H9 (cell line): ENCODE measurements at places on chromosomes 1 and 21.
A peak's percentile ranks its signal among the peaks of the same experiment; 100 is the strongest.

GRCh38 chr1:86503406-86504136 lies 34.8 kb downstream of the CLCA1 start:
- DNase-seq, result peak; percentile 74

DNA sequence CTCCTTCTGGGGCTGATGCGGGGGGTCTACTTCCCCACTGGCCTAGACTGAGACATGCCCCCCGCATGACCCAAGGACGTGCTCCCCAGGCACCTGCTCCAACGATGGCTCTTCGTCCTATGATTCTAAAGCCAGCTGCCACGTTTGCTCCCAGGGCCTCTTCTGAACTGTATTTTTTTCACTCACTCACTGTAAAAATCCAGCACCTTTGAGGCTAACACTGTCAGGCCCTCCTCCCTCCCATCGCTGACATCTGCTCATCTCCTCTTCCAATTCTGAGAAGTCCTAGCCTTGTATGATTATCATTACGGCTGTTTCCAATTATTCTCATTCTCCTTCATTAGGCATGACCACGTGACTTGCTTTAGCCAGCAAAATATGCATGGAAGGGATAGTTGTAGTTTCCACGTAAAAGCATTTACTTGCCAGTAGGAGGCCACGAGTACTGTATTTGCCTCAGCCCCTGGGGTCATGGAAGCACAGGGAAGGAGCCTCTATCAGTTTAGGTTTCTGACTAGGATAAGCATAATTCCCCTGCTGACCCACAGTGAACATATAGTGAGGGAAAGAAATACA lies 19.1 kb upstream of the EDN2 start:
- no peak for DNase-seq

DNA sequence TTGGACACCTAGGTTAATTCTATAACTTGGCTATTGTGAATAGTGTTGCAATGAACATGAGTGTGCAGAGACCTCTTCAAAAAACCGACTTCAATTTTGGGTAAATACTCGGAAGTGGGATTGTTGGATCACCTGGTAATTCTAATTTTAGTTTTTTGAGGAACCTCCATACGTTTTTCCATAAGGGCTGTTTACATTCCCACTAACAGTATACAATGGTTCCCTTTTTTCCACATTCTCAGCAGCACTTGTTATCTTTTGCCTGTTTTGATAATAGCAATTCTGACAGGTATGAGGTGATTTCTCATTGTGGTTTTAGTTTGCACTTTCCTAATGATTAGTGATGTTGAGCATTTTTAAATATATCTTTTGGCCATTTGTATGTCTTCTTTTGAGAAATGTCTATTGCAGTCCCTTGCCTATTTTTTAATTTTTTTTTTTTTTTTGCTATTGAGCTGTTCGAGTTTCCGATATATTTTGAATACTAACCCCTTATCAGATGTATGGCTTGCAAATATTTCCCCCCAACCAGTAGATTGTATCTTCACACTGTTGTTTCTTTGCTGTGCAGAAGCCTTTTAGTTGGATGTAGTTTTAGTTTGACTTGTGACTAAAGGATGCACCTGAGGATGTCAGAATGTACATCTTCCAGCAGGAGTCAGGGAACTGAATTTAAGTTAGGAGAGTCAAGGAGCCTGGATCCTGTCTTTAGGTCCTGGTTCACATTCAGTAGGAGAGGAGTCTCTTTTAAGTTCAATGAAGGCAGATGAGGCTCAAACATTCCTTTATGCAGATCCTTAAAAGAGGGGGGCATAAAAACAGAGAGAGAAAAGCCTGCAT lies 120.0 kb downstream of the S1PR1 start:
- DNase-seq, result no peak

GRCh38 chr1:172818841-172819527 lies 160.1 kb downstream of the FASLG start:
- no peak for DNase-seq

- no peak for DNase-seq
These were observed 527.7 kb downstream of the LTN1 start for GRCh38 chr21:28464988-28465387.

GRCh38 chr1:55402671-55403464 lies 187.7 kb upstream of the USP24 start:
- no peak for DNase-seq
